SK-N-DZ (cell line): ENCODE measurements at places on chromosomes 1 and 21.

DNA sequence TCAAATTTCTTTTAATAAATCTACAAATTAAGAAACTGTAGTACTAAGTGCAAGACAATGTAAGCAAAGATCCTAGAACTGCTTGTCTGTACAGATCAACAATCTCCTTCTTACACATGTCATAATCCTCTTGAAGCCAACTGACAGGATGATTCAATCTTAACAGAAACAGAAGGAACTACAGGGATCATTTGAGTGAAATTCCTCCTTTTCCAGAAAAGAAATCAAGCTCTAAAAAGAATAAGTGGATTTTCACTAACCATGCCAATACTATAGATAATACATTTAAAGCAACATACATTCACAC, 53.2 kb downstream of the RAB3GAP2 start:
- no peak for DNase-seq

- no peak for DNase-seq
Measured at GRCh38 chr1:212149566-212149965, 114.0 kb downstream of the DTL start.

- DNase-seq = no peak
Measured at GRCh38 chr1:222547944-222548671, at the start of gene HHIPL2. Gene HHIPL2, minus strand, starts transcription at chr1:222548104. Its CDS starts 60 bp downstream, at chr1:222548044.

GRCh38 chr21:26801498-26801897, 43.7 kb downstream of the ADAMTS1 start:
- DNase-seq = no peak

DNA sequence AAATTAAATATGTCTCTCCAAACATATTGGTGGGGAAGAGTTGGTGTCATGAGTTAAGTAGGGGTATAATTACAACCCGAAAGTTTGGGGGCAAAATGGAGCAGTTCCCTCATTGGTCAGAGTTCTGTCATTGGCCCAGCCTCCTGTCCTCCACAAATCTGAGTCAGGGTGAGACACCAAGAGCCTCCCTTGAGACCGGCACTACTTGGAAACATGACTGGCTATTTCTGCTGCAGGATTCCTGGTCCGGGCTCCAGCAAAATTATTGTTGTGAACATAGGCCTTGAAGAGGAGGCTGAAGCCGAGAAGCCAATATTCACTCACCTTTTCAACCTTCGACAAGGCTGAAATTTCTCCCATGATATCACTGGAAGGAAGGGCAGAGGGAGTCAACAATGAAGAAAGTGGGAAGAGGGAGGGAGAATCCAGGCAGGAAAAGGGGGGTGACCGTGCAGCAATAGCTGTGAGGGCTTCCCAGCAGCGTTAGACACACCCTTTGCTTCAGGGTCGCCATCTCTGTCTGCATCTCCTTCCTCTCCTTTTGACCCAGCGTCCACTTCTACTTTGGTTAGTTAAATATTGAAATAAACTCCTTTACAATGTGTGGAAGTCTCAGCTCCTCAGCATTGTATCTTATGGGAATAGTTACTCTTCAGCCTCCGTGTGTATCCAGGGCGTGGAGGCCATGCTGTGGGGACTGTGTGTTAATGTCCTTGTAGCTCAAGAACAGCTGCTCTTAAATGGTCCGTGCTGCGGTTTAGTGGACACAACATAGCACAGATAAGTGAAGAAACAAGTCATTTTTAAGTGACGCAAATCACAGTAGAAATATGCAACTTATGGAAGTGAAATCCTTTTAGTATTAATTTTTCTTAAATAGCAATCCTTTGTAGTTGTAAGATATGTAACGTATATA, 307.4 kb downstream of the DISC1 start:
- DNase-seq = no peak

GRCh38 chr1:161944381-161944780, 79.3 kb downstream of the OLFML2B start:
- DNase-seq = no peak
